ENCODE measurements at places on chromosomes 12 and 14.

DNA sequence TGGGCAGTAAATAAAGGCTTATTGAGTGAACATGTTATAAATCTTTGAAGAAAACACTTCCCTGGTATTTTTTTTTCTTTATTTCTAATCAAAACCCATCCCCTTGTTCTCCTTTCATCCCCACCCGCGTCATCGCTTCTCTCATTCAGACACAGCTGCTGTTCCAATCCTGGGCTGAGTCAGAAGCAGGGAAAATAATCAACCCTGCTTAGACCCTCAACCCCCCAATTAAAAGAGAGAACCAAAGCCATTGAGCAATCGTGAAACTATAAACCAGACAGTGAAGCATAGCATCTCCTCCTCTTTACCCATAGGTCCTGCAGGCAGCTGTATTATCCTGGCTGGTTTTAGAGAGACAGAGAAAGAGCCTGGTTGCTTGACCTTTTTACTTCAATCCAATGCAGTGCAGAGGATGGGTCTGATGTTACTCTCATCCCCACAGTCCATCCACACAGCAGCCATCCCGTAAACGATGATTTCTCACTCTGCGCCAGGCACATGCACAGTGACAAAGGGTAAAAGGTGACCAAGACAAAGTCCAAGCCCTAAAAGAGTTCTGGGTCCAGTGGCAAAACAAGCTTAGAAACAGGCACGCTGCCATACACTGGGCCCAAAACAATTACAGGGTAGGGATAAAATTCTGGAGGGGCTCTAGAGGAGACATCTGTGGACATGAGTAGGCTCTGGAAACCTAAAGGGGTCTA, 238.3 kb downstream of the GALC start:
- H3K4me1 ChIP-seq: no peaks in the 10 kb centered on the region
- no peak overlapping the region for H3K27ac ChIP-seq
- no peak for DNase-seq
- no peaks in the 10 kb centered on the region for H3K36me3 ChIP-seq

DNA sequence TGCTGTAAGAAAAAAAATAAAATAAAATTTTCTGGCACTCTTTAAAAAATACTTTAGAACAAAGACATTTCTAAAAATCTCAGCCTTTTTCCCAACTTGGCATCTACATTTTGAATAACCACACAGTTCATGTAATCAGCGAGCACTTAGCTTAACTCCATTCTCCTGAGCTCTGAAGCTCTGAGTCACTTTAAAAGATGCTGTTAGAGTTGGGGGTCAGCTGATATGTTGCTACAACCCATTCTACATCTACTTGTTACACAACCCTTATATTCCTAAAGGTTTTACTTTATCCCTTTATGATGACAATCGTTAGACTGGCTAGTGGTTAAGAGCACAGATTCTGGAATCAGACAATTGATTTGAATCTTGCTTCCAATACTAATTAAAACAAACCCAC, 48.3 kb downstream of the SLC41A2 start:
- no peak overlapping the region for H3K4me3 ChIP-seq
- no peaks in the 10 kb centered on the region for H3K36me3 ChIP-seq
- DNase-seq: no peak
- H3K27ac ChIP-seq: peak overlapping the region; percentile 56

DNA sequence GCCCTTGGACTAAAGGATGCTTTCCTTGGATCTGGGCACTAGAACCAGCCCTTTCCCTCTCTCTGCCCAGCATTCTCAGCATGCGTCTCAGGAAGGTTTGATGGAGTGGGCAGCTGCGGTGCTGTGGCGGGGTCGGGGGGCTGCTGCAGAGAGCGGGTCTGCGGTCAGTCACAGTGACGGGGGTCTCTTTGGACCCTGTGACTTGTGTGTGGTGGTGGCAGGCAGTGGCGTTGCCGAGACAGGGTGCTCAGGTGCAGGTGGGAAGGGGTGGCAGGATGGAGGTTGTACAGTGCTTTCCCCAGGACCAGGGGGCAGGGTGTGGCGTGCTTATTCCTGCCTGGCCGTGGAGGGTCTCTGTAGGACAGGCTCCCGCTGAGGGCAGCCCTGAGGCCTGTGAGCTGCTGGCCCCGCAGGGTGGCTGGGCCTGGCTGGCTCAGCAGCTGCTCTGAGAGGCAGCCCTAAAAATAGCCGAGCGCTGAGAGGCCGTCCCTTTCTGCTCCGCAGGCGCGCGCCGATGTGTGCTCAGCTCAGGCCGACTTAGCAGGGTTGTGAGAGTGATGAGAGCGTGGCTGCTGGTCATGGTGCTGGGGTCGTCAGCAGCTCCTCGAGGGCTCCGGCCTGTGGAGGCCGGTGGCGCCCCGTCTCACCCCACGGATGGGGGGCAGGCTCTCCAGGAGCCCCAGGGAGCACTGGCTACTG, 9.7 kb downstream of the PACS2 start:
- no peaks in the 10 kb centered on the region for H3K36me3 ChIP-seq
- H3K27me3 ChIP-seq: no peaks in the 10 kb centered on the region
- H3K4me1 ChIP-seq: no peaks in the 10 kb centered on the region
- no peak overlapping the region for H3K4me3 ChIP-seq
- no peak overlapping the region for H3K27ac ChIP-seq

GRCh38 chr14:104040539-104040938, 45.0 kb upstream of the ASPG start:
- no peaks in the 10 kb centered on the region for H3K27me3 ChIP-seq
- DNase-seq: no peak
- no peak overlapping the region for H3K27ac ChIP-seq
- H3K4me3 ChIP-seq: no peak overlapping the region
- H3K4me1 ChIP-seq: no peaks in the 10 kb centered on the region

- no peaks in the 10 kb centered on the region for H3K36me3 ChIP-seq
- no peak overlapping the region for H3K4me3 ChIP-seq
- no peak overlapping the region for H3K27ac ChIP-seq
- H3K4me1 ChIP-seq: no peaks in the 10 kb centered on the region
- no peak for DNase-seq
- no peaks in the 10 kb centered on the region for H3K27me3 ChIP-seq
Observed at GRCh38 chr12:51320311-51320694, 3.7 kb downstream of the BIN2 start.

GRCh38 chr12:98422359-98422758, 93.0 kb upstream of the TMPO start:
- H3K4me3 ChIP-seq: no peak overlapping the region
- no peak for DNase-seq
- peaks cover 4% of the 10 kb centered on the region for H3K4me1 ChIP-seq

- no peaks in the 10 kb centered on the region for H3K27me3 ChIP-seq
- H3K27ac ChIP-seq: no peak overlapping the region
- DNase-seq: no peak
- H3K4me3 ChIP-seq: no peak overlapping the region
- H3K36me3 ChIP-seq: no peaks in the 10 kb centered on the region
Observed at GRCh38 chr12:5593086-5593485, 161.2 kb downstream of the NTF3 start.

GRCh38 chr12:39230086-39230485, 212.8 kb downstream of the KIF21A start:
- H3K27ac ChIP-seq: no peak overlapping the region
- H3K27me3 ChIP-seq: no peaks in the 10 kb centered on the region
- no peaks in the 10 kb centered on the region for H3K36me3 ChIP-seq
- H3K4me1 ChIP-seq: no peaks in the 10 kb centered on the region
- no peak for DNase-seq

DNA sequence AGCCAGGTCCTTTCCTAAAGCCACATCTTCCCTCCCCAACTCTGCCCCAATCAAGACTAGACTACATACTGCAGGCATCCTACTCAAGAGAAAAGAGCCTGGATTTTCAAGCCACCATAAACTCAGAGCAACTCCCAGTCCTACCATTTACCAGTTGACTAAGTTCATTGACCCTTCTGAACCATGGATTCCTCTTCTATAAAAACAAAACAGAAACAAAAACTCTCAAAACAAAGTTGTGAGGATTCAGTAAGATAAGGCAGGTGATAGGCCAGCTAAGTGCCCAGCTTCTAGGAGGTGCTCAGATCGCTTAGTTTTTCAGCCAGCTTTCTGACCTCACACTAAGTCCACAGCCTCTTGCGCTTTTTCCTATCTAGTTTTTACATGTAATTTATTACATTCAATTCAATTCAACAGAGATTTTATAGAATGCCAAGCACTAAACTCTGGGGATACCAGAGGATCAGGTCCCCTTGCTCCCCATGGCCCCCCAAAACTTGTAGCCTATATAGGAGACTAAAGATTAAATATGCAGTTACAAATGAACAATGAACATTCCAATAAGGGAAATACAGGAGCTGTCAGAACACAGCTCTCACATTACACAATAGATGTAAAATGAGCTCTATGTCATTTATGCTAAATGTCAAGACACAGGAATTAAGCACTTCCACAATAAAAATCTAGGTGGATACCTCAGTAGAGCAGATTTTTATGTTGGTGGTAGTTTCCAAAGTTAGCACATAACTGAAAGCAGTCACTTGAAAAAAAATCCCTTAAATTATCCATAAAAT, 104.5 kb upstream of the EGLN3 start:
- no peaks in the 10 kb centered on the region for H3K36me3 ChIP-seq
- no peak for DNase-seq
- H3K27me3 ChIP-seq: no peaks in the 10 kb centered on the region
- no peak overlapping the region for H3K4me3 ChIP-seq
- H3K4me1 ChIP-seq: no peaks in the 10 kb centered on the region

- no peak overlapping the region for H3K4me3 ChIP-seq
- H3K27ac ChIP-seq: no peak overlapping the region
- no peaks in the 10 kb centered on the region for H3K4me1 ChIP-seq
- DNase-seq: no peak
- H3K27me3 ChIP-seq: no peaks in the 10 kb centered on the region
Observed at GRCh38 chr12:19208456-19208855, 78.9 kb downstream of the PLEKHA5 start.

DNA sequence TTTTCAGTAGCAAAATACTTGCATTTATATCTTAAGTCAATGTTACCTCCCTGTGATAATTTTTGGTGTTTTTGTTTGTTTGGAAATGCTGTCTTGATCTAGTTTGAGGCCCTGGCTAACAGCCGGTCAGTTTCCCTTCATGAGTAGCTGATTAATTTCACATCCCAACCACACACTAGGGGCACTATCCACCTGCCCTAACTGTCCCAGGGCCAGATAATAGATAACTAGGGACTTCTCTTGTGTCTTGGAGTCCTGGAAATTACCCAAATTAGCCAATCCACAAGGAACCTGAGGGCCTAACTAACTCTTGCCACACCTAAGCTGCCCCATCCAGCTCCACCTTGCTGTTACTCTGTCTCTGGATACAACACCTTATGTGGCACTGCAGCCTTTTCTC, 399.9 kb downstream of the FOXG1 start:
- H3K27ac ChIP-seq: no peak overlapping the region
- no peak overlapping the region for H3K4me3 ChIP-seq
- DNase-seq: no peak
- no peaks in the 10 kb centered on the region for H3K4me1 ChIP-seq
- H3K36me3 ChIP-seq: no peaks in the 10 kb centered on the region
- no peaks in the 10 kb centered on the region for H3K27me3 ChIP-seq

DNA sequence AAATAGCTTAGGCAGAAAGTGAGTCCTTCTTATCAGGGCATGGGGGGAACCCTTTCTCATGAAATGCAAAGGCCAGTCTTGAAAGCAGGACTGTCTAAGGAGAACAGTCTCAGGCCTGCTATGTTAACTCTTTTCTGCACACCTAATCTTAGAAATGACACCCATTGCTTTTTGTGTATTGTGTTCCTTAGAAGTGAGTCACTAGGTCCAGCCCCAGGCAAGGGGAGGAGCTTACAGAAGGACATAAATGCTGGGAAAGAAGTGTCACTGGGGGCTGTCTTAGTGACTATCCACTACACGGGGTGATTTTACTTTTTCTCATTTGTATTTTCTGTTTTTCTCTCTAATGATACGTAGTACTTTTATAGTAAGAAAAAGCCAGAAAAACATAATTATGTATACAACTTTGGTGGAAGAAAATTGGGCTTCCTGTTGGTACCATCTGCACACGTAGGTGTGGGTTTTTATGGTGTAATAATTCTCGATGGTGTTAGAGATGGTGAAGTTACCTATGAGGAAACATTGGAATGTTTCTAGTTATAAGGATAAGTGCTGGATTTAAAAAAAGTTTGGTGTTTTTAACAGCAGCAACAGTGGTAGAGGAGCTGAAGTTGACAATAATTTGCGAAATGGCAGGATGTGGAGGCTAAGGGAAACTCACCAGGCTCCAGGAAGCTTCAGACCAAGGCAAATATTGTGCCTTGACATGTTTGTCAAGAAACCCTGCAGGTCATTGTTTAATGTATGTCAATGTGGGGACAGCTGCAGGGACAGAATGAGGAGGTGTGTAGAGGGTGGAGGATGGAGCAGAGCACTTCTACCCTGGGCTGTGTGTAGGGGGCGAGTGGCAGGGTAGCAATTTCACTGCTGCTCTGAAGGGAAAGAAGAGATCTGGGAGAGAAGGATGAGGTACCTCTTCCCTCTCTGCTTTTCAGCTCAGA, 214.9 kb downstream of the KTN1 start:
- no peaks in the 10 kb centered on the region for H3K4me1 ChIP-seq
- no peak for DNase-seq

DNA sequence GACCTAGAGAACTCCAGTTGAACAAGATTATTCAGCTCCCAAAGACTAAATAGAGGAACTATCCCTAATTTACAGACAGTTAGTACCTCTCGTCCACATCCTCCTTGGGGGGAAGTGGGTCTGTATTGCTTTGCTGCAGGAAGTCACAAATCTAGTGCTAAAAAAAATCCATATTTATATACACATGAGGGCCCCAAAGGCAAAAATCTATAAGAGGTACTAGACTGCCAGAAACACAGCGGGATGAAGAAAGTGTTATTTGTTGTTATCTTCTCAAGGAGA, 190.1 kb downstream of the TTC8 start:
- H3K36me3 ChIP-seq: no peaks in the 10 kb centered on the region
- no peaks in the 10 kb centered on the region for H3K4me1 ChIP-seq
- no peak overlapping the region for H3K27ac ChIP-seq

DNA sequence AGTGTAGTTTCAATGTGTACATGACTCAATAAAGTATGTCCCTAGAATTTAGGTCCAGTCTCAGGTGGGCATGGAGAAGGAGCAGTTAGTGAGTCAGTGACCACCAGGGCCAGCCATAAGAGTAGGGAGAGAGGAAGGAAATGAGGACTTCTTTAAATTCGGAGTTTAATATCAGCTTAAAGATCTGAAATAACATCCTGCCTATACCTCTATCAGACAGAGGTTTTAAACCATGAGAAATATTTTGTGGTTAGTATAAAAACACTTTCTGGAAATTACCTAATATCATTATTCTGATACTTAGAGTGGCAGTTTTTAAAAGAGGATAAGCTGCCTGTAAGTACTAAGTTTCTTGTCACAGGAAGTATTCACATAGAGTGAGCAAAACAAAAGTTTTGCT, 61.7 kb upstream of the ST8SIA1 start:
- H3K27ac ChIP-seq: no peak overlapping the region
- DNase-seq: no peak
- no peak overlapping the region for H3K4me3 ChIP-seq
- no peaks in the 10 kb centered on the region for H3K4me1 ChIP-seq
- no peaks in the 10 kb centered on the region for H3K36me3 ChIP-seq

DNA sequence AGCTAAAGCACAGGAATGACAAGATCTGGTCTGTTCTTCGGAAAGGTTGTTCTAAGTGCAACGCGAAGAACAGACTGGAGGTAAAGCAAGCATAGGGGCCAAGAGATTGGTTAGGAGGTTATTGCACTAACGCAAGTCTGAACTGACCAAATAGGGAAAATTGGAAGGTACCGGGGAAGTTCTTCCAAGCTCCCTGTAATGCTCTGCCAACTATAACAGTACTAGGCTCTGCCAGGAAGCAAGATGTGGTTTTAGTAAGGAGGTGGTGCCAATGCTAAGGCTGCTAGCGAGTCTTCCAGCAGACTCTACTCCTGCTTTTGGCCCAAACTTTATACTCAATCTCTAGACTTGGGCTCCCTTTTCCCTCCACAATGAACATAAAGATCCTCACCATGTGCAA, 138.6 kb downstream of the PAWR start:
- H3K4me1 ChIP-seq: no peaks in the 10 kb centered on the region
- no peaks in the 10 kb centered on the region for H3K36me3 ChIP-seq
- peak overlapping the region; percentile 43 for H3K27ac ChIP-seq
- no peak for DNase-seq
- H3K27me3 ChIP-seq: no peaks in the 10 kb centered on the region

Measured in breast epithelium (tissue), 4 donors.